Midbrain (tissue), 1 donor: ENCODE measurements at places on chromosomes 6 and 20.

DNA sequence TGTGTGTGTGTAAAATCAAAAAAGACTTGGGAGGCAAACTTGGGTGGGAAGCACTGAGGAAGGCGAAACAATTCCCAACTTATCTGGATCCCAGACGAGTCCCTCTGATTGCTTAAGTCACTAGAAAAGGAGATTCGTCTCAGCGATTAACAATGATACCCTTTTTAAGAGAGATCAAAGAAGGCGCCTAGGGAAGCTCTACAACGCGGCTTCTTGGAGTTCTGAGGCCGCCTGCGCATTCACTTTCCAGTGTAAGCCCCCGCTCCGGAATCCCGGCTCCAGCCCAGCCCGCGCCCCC, 8.7 kb upstream of the TBX18 start:
- DNase-seq: no peak

DNA sequence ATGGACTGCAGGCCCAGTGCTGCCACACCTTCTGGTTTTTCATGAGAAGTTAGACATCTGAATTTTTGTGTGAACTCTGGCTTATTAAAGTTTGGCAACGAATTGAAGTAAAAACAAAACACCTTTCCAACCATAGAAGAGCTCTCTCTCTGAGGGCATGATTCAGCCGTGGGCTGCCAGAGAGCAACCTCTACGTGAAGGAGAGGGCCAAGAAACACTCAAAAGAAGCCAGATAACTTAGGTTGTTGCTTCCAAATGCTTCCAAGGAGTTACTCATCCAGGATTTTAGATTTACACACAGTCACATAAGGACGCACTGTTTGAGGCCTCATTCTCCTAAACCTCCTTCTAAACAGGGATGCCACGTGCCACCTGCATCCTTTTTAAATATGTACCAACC, 65.5 kb downstream of the NRN1 start:
- DNase-seq: no peak

GRCh38 chr6:13059026-13059425, 269.3 kb downstream of the TBC1D7 start:
- no peak for DNase-seq

DNA sequence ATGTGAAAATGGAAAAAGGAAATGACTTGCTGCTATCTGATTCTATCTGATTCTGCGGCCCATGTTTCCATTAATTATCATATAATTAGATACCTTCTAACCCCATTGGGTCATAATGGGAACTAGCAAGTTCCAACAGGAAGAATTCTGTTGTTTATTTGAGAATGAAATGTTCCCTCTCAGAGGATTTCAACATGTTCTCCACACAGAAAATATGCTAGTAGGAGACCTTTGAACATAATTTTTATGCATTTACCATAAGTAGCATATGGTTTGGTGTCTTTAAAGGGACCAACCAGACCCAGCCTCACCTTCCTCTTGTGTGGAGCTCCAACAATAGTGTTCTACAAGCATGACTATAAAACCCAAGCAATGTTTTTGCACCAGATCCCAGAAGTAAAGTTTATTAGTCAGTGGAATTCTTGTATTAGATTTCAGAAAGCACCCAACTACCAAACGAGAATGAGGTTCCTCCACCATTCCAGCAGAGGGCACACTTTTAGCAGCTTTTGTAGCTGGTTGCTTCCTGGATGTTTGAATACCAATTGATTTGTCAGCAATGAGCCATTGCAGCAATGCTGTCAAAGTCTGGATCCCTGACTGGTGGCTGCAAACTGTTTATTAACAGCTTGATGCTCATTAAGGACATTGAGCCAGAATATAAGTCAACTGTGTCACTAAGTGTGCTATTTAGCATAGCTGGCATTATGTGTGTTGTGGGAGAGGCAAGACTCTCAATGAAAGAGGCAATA, 143.6 kb upstream of the GJE1 start:
- DNase-seq: peak; percentile 3

DNA sequence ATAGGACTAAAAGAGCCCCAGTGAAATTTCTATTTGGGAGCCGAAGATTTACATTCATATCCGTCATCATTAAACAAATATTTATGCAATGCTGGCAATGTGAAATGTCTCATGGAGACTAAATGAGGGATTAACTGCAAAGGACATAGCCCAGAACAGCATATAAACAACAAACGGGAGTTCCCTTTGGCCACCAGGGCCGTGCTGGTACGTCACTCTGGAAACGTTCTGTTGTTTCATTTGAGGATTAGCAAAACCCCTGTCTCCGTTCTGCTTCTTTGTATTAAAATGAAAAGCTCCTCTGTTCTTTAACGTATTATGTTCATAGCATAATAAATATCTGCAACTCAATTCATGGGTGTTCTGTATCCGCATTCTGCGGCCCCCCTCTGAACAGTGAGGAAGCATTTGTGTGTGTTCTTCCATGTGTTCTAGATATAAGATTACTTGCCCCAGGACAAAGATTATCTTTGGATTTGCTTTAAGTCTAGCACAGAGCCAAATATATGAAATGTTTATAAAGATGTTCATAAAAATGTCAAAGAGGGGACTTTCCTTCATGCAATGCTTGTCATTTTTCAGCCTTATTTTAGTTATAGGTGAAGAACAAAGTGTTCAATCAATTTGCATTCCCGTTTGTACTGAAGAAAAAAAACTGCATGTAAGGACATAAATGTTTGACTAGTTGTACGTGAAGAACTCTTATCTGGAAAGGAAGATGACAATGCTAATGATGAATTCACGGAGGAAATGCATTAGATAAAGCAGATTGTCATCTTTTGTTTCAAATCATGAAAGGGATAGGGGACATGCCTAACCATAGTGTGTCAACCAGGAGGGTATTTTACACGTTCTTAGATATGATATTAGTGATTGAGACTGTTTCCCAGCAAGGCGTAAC, 90.0 kb upstream of the TNFAIP3 start:
- DNase-seq: no peak

DNA sequence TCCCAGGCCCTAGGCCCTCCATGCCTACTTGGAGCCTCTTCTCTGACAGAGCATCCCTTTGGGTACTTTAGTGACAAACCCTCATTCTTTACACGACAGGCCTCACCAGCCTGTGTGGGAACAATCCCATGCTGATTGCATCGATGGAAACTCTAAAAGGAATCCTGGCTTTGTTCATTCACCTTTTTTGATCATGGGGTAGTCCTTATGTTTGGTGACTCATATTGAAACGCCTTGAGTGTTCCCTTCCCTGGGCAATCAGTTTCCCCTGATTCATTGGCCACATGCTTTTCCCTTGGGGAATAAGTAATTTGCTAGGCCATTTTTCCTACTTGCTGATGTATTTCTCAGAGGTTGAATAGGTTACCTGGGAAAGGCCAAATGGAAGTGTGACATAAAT, 14.7 kb upstream of the TNFAIP3 start:
- DNase-seq: no peak

DNA sequence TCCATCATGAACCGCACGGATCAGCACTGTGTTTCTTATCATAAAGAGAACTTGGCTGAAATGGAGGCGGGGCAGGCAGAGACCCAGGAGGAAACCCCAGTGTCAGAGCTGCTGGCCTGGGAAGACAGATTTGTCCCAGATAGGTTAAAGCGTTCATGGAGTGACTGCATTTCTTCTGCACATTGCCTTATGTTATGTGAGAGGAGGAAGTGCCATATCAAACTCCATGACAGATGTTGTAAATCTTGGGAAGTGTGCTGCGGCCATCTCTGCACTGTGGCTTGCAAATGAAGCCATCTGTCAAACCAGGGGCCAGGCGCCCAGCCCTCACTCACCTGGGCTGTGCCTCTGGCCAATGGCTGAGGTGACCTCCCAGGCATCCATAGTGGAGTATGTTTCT, 163.0 kb downstream of the SLC24A3 start:
- DNase-seq: no peak

GRCh38 chr20:2285193-2285592, 10.6 kb upstream of the TGM3 start:
- no peak for DNase-seq

- DNase-seq: no peak
Observed at GRCh38 chr6:38180586-38180985, 361.1 kb downstream of the ZFAND3 start.
